Right lung (tissue), 10 donors: ENCODE measurements at places on chromosomes 3 and 15. TPM values are rescaled to one million over a fixed set of nuclear protein-coding genes. Genes with fewer than 3 reads are reported as not detected.

DNA sequence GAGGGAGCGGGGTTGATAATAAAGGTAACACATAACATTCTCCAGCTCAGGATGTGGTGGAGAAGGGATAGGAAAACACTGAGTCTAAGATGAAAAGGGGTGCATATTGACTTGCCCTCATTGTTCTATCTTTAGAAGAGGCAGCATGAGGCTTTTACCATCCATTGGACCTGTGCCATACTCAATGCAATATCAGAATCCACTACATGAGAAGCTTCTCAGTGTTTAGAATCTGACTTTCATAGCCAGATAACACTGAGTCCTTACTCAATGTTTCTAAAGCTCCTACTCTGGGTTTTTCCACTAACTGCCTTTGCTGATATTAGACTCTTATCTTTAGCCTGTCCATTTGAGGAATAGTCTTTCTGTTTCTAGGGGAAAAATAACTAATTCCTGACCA, 24.3 kb upstream of the GADL1 start:
- DNase-seq, result no peak

DNA sequence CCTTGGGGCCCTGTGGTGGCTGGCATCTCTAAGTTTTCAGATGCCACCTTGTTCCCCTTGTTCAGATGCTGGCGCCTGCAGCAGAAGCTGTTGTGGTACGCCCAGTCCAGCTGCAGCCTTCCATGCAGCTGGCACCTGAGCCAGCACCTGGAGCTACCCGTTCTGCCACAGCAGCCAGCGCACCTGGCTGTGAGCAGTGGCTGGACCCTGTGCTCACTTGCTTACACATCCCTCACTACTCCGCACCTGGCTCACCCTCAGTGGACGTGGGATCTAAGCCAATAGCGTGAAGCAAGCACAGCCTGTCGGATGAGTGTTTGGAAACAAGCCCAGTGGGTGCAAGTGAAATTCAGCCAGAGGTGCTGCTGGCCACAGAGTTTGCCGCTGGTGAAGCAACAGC, 607.5 kb upstream of the BCHE start:
- DNase-seq, result no peak

The PIERCE2 gene
- 3.2 TPM for polyA plus RNA-seq

The OR5H1 gene
- polyA plus RNA-seq, result 0.03 TPM
